A549 treated with CpdA at 1 μM for 4 hours (cell line): ENCODE measurements at places on chromosomes 2 and 18. TPM values are rescaled to one million over a fixed set of nuclear protein-coding genes. Genes with fewer than 3 reads are reported as not detected.

The IL1B gene
- 0.09 to 0.40 TPM (median 0.24 TPM) in 5 replicates for total RNA-seq

The SLC14A1 gene
- 0.05 to 0.26 TPM (median 0.13 TPM) in 3 of 5 replicates, not detected in the others for total RNA-seq

The ANKRD44 gene
- total RNA-seq: 1.1 to 2.2 TPM (median 1.5 TPM) in 5 replicates

The CCDC141 gene
- total RNA-seq: not detected in 5 replicates

The GKN1 gene
- 0.49 to 0.73 TPM (median 0.64 TPM) in 5 replicates for total RNA-seq

The PID1 gene
- 2.8 to 3.6 TPM (median 3.0 TPM) in 5 replicates for total RNA-seq
